Stimulated activated CD8-positive, alpha-beta memory T cell treated with anti-CD3 and anti-CD28 coated beads, Interleukin-12 subunit alpha, Interleukin-12 subunit beta, amount 100 ng/mL, for 4 hours (primary cell): ENCODE measurements at places on chromosomes 12 and 14.

DNA sequence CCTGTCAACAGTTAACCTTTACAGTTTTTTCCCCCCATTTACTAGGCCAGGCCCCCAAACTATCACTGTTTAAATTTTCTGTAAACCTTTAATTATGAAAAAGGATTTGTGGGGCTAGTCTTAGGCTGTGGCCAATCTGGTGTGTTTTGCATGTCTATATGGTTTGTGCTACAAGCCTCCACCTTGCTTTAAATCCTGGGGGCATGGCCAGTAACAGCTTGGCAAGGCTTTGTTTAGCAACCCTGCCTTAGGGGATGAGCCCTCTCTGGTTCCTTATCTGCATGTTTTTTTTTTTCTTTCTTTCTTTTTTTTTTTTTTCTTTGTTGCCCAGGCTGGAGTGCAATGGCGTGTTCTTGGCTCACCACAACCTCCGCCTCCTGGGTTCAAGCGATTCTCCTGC lies 102.7 kb downstream of the KCNMB4 start:
- no peak for DNase-seq

DNA sequence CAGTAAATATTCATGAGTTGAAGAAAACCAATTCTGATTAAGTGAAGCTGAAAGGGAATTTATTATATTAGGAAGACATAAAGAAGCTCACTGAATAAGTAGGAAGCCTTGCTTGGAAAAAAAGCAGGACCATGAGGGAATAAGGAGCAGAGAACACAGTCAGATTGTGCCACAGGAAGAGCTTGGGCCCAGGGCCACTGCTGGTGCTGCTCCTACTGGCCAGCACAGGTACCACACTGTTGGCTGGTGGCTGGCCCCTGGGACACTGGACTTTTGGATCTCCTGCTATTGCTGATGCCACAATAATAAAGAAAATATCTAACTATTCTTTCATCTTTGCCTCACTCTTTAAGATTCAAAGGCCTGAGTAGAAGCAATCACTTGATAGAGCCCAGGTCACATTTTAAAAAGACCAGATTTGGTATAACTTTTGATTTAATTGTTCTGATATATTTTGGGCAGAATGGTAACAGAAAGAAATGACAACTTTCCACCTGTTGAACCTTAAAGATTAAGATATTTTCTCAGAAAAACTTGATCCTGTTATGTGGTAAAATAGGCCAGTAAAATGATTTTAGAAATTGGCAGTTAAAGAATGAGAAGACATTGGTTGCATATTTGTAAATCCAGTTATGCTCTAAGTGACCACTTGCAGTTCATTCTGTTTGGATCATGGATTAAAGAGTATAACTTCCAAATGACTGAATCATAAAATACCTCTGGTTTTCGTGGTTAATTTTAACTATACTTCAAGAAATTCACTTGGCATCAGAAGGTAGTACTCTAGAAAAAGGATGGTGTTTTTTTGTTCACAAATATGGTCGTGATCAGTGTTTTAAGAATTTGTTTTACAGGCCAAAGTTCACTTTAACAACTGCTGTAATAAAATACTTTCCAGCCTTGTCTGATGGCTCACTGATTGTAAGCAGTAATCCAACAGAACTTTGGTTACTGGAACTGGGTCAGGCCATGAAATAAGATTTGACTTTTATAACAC lies 68.3 kb downstream of the DERA start:
- no peak for DNase-seq

DNA sequence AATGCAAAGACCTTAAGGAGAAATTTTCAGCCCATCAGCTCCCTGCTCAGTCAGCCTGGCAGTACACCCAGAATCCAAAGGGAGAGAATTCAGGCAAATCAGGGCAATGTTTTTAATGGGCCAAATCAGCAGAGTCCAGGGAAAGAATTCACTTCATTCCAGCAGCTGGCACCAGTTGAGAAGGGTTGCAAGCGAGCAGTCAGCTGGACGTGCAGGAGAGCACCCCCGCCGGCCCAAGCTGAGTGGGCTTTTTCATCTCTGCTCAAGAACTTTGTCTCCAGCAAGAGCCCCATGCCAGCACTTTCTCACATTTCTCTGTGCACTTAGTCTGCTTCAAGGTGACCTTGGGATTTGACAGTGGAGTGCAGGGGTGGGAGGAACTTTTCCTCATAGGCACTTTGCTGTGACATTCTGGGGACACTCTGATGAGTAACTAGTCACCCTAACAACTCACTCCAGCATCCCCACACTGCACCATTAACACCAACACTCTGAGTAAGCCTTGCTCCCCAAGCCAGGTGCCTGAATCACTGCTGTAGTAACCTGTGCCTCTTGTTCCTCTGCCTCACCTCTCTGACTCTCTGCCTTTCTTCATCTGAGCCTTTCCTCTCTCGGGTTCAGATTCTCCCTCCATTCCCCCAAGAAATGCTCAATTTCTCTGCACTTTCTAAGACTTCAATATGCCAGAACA lies 2.2 kb downstream of the ENDOU start:
- DNase-seq: no peak

DNA sequence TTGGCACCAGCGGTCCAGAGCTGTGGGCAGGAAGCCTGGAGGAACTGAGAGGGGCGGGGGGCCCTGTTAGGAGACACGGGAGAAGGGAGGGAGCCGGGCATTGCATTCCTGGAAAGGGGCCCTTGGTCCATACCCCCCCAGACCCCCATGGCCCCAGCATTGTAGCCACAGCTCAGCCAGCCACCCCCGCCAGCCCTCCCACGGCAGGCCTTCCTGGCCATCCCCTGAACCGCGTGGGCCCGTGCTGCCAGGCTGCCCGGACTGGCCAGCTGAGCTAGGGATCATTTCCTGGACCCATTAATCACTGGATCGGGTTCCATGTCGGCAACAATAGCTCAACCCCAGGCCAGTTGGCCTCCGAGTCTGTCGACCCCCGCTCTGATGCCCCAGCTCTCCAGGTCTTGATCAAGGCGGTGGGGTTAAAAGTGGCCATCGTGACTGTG lies 39.8 kb upstream of the DIO3 start:
- DNase-seq: no peak

GRCh38 chr12:44021471-44021971 lies 185.6 kb downstream of the TMEM117 start:
- DNase-seq: no peak

DNA sequence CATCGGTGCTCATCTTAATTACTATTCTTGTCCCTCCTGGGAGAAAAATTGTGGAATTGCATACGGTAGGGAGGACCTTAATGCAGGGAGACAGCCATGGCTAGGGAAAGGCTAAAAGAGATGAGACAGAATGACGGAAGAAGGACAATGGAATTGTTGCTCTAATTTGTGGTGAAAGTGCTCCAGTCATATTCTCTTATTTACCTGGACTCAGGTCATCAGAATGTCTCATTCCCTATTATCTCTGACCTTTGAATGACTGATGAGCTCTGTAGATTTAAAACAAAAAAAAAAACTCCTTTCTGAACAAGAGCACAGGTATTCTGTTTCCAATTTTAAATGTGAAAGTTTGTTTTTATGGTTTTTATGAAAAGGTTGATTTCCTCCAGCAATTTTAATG lies 8.6 kb upstream of the EPS8 start:
- no peak for DNase-seq

GRCh38 chr14:65032319-65032718 lies 45.6 kb downstream of the FNTB start:
- DNase-seq: no peak

GRCh38 chr12:120230326-120230973 lies 29.5 kb upstream of the RPLP0 start:
- no peak for DNase-seq

GRCh38 chr12:100114574-100114973 lies 28.1 kb downstream of the BLTP3B start:
- DNase-seq: no peak
